Hypothalamus (tissue), 51 donors: ENCODE measurements at places on chromosomes 7 and 10.

GRCh38 chr10:70890917-70891431 lies 2.6 kb upstream of the PCBD1 start:
- no peak for DNase-seq

DNA sequence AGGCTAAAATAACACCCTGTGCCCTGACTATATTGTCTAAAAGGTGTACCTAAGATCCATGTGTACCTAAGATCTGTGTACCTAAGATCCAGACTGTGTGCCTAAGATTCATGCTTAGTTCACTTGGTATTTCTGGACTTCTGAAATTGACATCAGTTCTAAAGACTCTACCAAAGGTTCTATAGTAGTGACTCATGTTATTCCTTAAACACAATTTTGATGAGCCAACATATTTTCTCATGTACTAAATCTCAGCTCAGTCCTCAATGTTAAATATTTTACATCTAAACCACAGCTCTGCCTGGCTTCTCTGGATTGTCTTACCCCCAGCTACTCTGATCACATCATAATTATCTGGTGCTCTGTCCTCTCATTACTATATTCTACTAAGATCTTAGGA lies 802.3 kb upstream of the SORCS1 start:
- DNase-seq = no peak

- DNase-seq = no peak
Observed at GRCh38 chr10:19169041-19169440, 120.4 kb downstream of the MALRD1 start.

DNA sequence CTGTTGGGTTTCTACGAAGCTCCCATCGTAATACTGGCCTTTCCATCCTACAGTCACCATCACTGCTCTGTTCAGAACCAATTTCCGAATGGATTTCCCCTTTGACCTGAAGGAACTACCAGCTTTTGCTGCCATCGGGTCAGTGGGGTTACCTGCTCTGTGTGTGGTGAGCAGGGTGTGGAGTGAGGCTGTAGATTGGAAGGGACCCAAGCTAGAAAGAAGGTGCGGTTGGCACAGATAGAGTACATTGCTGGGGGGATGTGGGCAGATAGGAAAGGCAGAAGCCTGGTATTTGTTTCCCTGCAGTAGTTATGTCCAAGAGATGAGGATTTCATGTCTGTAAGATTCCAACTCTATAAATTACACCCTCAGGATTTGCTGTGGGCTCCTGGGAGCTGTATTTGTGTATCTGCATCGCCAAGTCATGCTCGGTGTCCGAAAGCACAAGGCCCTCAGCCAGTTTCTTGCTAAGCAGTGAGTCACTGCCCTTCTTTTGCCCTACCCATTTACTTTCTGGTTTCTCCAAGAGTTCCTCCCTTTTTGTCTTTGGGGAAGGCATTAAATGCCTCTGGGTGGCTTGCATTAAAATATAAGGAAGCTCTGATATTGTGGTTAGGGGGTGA lies 15.4 kb downstream of the CLCN1 start:
- no peak for DNase-seq

DNA sequence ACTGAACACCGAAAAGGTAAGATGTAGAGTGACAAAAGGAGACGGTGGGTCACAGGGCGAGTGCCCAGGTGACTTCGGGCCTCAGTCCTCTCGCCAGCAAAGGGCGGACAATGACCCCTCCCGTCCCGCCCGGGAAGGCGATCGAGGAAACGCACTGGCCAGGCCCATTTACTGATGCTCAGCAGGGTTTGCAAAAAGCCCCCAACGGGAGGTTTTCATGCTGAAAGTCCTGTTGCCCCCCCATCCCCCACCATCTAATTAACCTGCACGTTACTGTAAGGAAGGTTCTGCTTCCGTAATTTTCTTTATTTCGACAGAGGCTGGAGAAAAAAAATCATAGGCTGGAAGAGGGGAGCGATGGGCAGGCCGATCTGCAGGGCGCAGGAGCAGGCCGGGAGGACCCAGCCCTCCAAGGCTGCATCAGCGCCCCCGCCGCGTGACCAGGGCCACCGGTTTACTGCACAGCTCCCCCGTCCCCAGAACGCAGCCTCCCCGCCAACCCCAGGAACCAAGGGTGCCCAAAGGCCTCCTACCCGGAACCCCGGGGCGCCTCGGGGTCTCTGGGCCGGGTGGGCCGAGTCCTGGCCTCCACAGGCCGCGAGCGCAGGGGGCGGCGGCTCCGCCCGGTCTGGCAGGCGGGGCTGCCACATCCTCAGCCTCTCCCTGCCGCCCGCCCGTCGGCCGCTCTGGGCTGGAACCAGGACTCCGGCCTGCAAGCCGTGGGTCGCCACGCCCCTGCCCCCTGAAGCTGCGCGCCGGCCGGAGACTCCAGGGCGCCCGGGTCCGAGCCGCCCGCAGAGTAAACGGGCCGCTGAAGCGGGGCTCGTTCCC lies 613 bp downstream of the OAT start:
- peak; percentile 53 for DNase-seq

DNA sequence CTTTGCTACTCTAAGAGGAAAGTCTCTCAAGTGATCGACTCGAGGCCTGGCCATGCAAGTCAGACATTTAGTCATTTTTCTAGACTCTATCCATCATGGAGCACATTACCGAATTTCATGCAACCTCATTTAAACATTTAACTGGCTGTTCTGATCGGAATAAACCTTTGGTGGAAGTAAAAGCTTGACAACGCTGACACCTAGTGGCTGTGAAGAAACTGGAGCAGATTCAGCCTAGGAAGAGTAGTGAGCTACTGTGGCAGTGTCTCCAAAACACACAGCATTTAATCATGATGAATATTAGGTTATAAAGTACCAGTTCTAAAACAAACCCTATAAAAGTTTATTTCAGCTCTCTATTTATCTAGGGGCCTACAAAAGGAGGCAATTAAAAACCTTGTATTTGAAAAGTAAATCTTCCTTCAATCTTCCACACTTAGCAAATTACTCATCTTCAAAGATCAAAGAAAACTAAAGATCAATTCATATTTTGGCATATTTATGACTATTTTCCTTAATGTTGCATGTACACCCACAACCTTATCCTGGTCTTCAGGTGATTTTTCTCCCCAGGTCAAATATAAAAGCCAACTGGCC lies 175.0 kb downstream of the CTNNA3 start:
- no peak for DNase-seq

GRCh38 chr10:96626795-96627194 lies 40.0 kb upstream of the TM9SF3 start:
- no peak for DNase-seq

GRCh38 chr7:78476851-78477405 lies 678.4 kb downstream of the PHTF2 start:
- no peak for DNase-seq

GRCh38 chr7:85103357-85103756 lies 83.5 kb downstream of the SEMA3D start:
- no peak for DNase-seq

DNA sequence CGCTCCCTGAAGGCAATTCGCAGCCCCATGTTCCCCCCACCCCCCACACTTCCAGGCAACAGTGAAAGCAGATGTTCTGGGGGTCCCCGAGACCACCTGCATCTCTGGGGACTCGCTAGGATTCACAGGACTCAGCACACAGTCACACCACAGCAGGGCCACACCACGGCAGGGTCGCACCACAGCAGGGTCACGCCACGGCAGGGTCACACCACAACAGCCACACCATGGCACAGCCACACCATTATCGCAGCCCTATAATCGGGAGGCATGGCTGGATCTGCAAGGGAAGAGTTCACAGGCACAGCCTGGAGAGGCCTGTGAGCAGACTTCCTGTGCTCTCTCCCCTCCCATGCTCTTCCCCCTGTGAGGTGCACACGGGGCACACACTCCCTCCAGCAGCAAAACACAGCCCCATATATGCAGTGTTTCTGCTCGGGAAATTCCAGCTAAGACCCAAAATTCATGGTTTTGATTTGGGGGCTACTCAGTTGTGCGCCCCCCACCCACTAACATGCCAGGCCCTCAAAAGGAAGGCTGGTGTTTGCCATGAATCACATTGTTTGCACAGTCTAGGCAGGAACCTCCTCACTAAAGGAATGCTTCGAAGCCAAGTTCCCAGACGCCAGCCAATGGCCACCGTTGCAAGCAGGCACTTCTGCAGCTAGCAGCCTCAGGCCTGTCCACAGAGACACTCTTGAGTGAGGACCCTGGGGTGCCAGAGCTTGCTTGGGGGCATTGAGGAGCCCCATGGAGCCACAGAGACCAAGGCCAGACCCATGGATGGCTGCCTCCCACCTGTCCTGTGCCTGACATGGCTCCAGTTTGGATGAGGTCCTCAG lies 7.0 kb upstream of the DPYSL4 start:
- no peak for DNase-seq

DNA sequence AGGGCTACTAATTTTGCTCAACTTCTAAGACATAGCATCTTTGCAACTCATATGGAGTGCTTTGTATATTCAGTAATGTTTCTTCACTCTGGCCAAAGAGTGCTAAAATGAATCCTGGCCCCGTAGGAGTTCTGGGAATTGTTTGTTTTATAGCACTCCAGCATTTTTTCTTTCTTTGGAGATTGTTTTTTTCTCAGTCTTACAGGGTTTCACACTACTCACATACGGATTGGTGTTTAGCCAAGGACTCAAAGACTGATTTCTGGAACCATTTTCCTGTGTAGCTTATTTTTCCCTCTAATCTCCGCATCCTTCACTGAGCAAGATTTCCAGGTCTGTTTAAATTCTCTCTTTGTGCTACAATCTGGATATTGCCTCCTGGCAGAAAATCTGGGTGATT lies 6.4 kb downstream of the TAS2R41 start:
- no peak for DNase-seq

DNA sequence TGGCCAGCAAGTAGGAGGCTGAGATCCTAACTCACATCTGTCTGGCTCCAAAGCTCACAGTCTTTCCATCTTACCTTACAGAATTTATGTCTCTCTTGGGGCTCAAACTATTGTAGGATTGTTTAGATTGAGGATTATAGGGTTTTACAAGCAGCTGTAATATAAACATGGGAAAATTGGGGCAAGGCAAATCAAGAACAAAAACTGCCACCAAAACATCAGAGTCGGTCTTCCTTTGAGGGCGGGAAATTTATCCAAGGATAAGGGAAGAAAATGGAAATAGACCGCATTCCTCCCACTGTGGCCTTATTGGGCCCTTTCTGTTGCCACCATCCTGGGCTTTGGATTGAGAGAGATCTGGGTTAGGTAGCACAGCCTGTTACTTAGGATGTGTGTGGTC lies 22.5 kb downstream of the RBM20 start:
- no peak for DNase-seq

- DNase-seq = no peak
Observed at GRCh38 chr10:10923029-10923651, 94.5 kb upstream of the CELF2 start.

GRCh38 chr10:60898321-60898720 lies 45.7 kb downstream of the RHOBTB1 start:
- DNase-seq = no peak

- DNase-seq = no peak
Observed at GRCh38 chr7:157405501-157405900, 68.7 kb downstream of the DNAJB6 start.

DNA sequence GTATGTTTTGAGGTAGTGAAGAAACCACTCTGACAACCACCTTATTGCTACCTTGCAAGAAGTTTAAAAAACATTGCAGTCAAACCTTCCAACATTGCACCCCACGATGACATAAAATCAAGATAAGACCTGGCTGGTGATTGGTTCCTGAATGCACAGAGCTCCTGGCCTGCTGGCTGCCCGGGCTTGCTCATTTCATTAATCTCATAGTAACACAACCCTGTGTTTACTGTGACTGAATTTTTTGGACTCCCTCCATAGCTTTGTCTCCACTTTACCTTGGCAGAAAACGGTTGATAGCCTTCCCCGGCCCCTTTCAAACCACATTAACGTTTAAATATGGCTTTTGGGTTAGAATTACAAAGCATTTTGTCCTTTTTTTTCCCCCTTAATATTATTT lies 27.5 kb downstream of the VWA2 start:
- DNase-seq = no peak

- no peak for DNase-seq
Observed at GRCh38 chr10:71837098-71837827, 13.8 kb downstream of the PSAP start.

GRCh38 chr10:49304137-49304536 lies 5.2 kb downstream of the C10orf71 start:
- no peak for DNase-seq

DNA sequence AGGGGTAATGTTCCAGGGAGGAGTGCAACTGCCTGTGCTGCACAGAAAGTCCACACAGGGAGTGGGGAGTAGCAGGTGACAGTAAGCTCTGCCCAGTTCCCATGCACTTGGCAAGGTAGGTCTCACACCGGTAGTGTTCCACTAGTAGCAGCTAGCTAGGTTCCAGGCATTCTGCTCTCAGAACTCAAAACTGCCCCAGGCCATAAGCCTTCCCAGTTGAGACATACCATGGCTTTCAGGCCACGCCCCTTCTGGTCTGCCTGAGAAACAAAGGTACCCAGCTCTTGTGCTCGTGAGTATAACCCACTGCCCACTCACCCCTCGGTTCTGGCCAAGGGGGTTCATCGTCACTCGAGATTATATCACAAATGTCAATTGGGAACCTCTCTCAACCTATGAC lies 12.6 kb downstream of the CASP7 start:
- no peak for DNase-seq

DNA sequence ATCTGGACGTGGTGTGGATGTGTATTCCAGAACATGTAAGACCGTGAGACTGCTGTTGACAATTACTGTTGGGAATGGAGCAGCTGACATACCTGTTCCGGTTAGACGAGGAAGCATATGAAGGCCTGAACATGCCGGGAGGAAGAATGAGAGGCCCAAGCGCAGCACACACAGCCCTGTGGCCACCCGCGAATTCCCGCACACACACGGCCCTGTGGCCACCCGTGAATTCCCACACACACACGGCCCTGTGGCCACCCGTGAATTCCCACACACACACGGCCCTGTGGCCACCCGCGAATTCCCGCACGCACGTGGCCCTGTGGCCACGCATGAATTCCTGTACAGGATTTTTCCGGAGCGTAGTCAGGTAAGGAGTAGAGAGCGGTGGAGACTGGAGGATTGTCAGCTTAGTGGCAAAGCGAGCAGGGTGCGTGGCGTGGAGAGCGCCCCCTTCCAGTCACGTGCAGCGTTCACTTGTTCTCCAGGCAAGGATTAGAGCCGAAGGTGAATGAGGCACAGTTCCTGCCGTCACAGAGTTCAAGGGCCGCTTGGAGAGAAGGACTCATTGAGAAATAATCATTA lies 9.5 kb upstream of the SUN1 start:
- no peak for DNase-seq

GRCh38 chr7:70776627-70777101 lies 355.3 kb upstream of the GALNT17 start:
- DNase-seq = peak; percentile 78

- no peak for DNase-seq
Observed at GRCh38 chr7:1866601-1867000, 196.5 kb downstream of the ELFN1 start.
